ENCODE measurements at places on chromosomes 1 and 21.

DNA sequence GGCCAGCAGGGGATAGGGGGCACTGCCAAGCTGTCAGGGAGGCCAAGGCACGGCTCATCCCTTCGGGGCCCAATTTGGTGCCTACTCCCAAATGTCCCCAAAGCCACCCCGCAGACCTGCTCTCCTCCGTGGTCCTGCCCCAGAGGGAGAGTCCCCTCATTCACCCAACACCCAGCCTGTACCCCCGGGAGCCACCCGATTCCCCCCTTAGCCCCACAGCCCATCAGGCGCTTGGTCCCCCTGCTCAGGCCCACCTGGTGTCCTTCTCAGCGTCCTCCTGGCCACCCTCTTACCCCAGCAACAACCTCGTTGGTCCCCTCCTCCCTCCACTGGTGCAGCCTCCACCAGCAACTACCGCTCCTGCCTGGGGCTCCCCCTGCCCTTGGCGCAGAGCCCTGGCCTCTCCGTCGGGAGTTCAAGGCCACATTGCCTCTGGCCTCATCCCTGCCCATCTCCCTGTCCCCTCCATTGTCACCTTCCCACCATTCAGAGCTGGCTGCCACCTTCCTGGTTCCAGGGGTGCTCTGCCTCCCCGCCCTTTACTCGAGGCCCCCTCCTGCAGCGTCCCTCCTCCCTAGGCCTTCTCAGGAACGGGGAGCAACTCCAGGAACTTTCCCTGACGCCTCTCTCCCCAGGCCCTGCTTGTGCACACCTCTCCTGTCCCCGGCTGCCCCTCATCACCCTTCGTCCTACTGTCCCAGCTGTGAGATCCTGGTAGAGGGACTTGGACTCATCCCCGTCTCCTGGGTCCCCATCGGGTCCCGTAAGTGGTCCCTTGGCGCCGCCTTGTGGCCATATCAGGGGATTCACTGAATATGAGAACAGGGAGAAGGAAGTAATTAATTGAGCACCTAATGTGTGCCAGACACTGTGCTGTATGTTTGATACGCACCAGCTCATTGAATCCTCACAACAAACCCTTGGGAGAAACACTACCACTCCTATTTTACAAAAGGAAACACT, 73.9 kb downstream of the RAP1GAP start:
- DNase-seq: no peak

GRCh38 chr21:28337315-28337714, 655.4 kb downstream of the LTN1 start:
- DNase-seq: no peak

DNA sequence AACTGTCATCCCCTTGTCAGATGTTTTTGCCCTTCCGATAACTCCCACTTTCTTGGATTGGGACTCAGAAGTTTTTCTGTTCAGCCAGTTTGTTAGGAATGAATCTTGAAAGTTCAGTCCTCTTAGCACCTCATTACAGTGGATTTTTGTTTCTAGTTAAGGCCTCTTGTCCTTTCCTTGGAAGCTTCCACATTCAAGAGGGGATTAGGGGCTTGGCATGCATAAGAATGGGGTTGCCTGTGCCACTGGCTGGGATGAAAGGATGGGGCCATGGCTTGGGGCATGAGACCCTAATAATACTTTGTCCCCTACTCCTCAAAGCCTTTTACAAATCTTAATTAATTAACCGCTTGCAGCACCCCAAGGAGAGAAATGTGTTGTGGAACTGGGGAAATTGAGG, 2.4 kb upstream of the DHDDS start:
- DNase-seq: no peak

DNA sequence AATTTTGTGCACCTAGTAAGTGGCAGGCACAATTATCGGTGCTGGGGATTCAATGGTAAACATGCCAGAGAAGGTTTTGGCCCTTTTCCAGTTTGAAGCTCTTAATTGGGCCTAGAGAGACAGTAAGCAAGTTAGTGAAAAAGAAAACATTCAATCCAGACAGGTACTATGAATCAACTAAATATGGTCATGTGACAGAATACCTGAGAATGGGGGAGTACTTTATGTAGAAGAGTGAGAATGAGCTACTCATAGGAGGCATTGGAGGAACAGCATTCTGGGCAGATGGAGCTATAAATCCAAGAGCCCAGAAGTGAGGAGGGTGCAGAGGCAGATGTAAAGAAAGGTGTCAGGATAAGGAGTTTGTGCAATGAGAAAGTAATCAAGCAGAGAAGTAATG, 1017.9 kb downstream of the ADGRL2 start:
- no peak for DNase-seq

- no peak for DNase-seq
Observed at GRCh38 chr1:29907596-29907995, 671.3 kb downstream of the PTPRU start.

GRCh38 chr1:246506367-246506673, 759 bp downstream of the SMYD3 start:
- no peak for DNase-seq

DNA sequence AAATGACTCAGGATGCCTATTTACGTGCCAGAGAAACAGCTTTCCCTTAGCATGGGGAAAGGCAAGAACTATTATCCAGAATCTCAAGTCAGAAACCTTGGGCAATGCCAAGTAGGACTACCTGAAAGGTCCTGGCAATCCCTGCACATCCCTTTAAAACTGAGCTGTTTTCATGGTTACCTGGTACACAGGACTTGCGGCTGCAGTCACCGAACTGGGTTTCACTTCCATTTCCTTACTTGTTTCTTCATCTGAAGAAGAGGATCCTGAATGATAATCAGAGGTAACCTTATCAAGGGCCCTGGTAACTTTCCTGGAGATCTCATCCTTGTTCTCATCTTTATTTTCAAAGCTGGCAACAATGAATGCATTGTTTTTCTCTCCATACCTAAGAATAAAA, 14.3 kb downstream of the BTG3 start:
- DNase-seq: no peak

Measured in stimulated activated CD4-positive, alpha-beta T cell treated with anti-CD3 and anti-CD28 coated beads, TNF-alpha, amount 100 ng/mL, for 1 hour (primary cell).